ENCODE measurements at places on chromosomes 2 and 18.

- no peak for DNase-seq
These were observed 166.5 kb upstream of the COPS8 start for GRCh38 chr2:236919209-236919608.

DNA sequence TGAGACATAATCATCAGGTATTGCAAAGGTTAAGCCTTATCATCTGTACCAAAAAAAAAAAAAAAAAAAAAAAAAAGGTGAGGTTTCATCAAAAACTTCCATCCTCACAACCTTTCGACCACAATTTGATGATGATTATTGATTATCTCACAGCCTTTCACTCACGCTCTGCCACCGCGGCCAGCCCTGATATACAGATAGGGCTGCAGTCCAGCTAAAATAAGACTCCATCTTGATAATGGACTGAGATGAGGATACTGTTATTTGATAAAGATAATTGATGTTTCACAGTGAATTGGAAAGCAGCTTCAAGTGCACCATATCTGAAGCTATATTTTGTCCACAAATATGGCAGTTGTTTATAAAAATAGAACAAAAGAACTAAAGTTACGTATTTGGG is 159.7 kb upstream of the BOD1L2 start:
- no peak for DNase-seq

GRCh38 chr2:160920791-160921303 is 239.4 kb upstream of the TANK start:
- DNase-seq = no peak

DNA sequence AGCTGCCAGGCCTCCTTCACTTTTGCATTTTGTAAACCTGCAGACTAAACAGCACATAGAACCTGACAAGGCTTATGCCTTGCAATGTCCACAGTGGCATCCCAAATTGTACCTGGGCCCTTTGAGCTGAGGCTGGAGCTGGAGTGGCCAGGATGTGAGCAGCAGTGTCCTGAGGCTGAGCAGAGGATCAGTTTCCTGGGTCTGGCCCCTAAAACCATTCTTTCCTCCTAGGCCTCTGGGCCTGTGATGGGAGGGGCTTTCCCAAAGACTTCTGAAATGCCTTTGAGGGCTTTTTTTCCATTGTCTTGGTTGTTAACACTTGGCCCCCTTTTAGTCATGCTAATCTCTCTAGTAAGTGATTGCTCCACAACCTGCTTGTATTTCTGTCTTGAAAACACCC is 32.8 kb downstream of the FSIP2 start:
- peak; percentile 18 for DNase-seq

GRCh38 chr2:127418300-127419111 is at the start of gene PROC:
Gene PROC (plus strand): TSS chr2:127418427. CDS start chr2:127419943, 1,516 bp downstream.
- no peak for DNase-seq

DNA sequence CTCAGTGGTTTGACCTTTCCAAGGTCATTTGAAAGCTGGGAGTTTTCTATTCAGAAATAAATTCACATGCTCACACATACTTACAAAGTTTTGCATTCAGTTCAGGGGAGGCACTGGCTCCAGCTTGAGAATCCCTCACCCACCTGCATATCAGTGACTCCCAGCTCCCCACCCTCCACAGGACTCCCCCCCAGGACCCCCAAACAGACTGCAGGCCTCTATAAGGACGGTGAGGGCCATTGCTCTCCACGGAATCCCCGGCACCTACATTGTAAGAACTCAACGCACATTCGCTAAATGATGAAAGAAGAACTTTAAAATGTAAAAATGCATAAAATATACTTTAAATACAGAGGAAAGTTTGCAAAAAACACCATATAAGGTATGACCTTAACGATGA is 97.2 kb upstream of the TEX51 start:
- DNase-seq = no peak

GRCh38 chr18:54296062-54296461 is 26.7 kb downstream of the POLI start:
- no peak for DNase-seq

GRCh38 chr2:198385326-198385725 is 580.9 kb downstream of the PLCL1 start:
- no peak for DNase-seq

GRCh38 chr18:57175532-57175931 is 28.6 kb downstream of the BOD1L2 start:
- DNase-seq = no peak
